ENCODE measurements at places on chromosomes 7 and 10.

DNA sequence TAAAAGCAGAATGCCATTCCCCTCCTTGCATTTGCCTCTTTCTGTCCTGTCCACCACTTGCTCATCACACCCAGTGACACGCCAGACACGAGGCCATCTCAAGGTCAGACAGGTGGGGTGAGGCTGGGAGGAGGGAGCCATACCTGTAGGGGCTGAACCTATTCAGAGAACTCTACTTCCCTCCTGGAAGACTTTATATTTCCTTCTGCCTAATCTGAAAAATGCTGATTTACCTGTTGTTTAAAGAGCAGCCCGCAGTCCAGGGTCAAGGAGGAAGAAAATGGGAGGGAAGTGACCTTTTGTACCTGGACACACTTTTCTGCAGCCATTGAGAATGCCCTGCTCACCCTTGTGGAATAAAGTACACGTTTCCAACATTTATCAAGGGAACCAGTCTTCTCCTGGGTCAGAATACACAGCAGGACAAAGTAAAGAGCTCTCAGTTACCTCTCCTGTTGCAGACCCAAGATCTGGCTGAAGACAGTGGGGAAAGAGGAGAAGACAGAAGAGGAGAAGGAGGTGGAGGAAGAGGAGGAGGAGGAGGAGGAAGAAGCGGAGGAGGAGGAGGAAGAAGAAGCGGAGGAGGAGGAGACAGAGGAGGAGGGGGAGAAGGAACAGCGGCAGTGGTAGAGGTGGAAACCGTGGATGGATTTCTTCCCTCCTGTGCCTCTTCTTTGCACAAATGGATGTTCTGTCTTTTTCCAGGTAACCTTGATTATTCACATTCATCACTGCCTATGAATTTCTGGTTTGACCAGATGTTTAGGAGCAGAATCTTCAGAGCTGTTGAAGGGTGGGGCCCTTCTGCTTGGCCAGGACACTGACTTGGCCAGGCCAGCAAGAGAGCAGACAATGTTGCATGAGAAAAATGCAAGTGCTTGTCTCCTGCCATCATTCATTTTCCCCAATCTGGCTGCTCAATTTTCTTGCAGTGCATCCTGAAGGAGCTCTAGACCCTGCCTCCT, 1.2 kb upstream of the BLNK start:
- DNase-seq = no peak

DNA sequence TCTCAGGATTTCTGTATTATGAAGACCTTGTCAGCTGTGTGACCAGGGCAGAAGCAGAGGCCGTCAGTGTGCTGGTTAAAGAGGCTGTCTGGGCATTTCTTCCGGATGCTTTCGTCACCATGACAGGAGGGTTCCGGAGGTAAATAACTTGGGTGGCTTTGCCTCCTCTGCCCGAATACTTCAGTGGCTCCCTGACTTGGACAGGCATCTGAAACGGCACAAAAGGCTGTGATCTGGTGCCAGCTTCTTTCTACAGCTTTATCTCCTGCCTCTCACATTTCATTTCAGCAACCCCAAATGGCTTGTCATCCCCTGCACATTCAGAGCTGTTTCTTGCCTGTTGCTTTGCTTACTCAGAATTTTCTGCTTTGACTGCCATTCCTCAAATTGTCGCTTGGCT, 23.2 kb downstream of the DNTT start:
- no peak for DNase-seq

DNA sequence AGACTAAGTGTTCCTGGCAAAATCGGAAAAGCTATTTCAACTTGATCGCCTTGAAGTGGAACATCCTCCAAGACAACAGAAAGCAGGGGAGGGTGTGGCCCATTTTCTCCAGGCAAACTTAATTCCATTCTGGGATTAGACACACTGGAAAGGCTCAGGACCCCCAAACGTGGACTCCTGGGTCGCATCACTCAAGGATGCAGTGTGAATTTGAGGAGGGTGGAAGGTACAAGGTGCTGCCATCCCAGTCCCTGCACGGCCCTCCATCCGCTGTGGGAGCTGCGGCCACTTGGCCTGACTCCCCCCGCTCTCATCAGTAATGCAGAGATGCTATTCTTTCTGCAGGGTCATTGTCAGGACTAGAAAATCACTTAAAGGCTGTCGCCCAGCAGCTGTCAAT, 2.4 kb downstream of the CNPY1 start:
- DNase-seq = no peak

DNA sequence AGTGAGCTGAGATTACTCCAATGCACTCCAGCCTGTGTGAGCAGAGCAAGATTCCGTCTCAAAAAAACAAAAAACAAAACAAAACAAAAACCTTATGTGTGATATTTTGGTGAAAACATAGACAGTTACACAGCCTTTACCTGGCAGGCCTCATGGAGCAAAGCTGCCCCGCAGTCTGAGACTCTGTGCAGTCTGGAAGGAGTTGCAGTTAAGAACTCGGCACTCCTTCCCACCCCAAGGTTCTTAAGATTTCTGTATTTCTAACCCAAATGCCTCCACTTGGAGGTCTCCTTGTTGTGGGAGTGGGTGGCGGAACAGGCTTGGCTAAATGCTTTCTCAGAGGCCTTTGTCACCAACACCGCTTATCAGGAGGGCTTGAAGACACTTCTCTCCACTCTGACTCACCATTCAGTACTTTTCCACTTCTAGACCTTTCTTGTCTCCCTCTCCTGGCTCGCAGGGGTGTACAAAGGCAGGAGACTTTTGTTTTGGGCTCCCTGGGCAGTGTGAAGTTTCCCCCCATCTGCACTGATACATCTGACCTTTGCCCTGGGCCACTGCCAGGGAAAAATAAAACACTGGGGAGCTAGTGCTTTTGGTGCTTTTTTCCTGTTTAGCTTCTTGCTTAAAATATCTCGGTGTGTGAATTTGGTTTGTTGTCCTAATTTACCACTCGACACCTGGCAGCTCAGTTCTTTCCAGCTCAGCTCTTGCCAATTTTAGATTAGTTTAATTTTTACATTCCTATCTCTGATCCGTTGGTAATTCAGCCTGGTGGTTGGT, 51.3 kb upstream of the MAGI2 start:
- no peak for DNase-seq

DNA sequence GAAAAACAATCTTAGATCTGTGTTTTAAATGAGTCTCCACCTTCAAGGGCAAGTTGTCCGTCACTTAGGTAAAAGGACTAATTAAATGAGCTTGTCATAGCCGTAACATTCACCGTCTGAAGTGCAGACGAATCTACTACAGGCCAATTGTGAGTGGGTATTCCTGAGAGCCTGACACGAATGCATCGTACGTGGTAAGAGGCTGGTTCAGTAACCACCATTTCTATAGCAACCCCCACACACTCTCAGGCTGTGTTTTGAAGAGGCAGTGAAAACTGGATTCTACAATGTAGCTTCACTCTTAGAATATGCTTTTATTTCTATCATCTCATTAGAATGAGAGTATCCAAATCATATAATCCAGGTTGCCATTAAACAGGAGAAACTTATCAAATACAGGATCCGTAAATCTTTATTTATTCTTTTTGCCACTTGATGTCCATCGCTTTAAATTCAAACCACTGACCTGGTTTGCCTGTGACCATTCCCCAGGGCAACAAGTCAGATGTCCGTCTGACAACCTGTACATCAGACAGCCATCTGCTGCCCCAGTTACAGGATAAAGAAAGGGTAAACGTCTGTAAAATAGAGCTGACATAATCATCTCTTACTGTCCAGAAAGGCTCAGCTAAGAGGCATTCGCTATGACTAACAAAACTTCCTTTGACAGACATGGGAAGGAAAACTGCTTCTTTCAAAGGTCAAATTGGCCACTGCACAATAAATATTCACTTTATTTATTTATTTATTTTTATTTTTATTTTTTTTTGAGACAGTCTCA, 70.3 kb upstream of the NMT2 start:
- DNase-seq = no peak

- no peak for DNase-seq
Measured at GRCh38 chr7:32250003-32250402, 179.8 kb upstream of the PDE1C start.

GRCh38 chr7:105799006-105799405, 77.4 kb downstream of the ATXN7L1 start:
- DNase-seq = no peak

DNA sequence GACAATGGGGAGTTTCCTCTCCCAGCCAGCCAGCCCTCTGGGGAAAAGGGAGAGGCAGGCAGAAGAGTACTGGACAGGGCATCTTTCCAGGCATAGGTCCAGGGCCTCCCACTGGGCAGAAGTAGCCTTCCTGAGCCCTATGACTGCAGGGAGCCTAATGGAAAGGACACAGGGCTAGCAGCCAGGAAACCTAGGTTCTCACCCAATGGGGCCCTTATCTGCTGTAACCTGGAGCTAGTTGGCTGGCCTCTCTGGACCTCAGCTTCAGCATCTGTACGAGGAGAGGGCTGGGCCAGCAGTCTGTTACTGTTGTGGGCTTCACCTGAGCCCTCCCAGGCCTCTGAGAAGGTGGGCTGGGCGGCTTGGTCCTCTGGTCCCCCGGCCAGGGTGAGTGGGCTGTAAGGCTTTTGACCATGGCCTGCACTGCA, 22.4 kb downstream of the LDB3 start:
- no peak for DNase-seq

- DNase-seq = no peak
Measured at GRCh38 chr7:134662871-134663205, 16.2 kb downstream of the BPGM start.

DNA sequence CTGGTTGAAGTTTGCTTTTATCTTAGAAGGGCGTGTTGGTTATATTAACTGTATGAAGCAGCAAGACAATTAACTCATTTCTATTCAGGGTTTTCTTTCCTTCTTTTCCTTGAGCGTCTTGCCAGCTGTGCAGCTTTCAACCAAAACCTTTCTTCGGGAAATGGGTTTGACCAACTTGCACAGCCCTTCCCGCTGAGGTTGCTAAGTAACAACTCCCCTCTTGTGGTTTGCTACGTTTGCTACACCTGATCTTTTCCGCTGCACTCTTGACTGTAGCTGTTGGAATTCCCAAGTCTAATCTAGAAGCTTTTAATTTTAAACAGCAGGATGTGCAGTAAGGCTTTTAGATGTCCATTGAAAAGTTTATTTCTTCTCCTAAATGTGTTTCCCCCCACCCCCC, 116.9 kb downstream of the CDCA7L start:
- no peak for DNase-seq

DNA sequence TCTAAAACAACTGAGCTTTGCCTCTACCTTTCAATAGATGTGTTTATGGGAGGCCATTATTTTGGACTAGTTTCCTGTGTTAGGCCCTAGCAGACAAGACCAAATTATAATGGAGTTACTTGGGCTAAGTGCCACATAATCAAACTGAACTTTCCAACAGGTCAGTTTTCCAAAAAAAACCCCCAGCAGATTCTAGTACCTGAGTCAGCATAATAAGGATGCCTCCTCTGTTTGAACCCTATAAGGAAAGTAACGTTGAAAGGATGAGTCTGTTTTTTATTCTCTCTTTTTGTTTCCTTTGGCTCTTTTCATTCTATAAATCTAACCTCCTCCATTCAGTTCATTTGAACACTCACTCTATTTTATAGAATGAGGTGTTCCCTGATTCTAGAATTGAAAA, 148.1 kb upstream of the FAM3C start:
- no peak for DNase-seq

DNA sequence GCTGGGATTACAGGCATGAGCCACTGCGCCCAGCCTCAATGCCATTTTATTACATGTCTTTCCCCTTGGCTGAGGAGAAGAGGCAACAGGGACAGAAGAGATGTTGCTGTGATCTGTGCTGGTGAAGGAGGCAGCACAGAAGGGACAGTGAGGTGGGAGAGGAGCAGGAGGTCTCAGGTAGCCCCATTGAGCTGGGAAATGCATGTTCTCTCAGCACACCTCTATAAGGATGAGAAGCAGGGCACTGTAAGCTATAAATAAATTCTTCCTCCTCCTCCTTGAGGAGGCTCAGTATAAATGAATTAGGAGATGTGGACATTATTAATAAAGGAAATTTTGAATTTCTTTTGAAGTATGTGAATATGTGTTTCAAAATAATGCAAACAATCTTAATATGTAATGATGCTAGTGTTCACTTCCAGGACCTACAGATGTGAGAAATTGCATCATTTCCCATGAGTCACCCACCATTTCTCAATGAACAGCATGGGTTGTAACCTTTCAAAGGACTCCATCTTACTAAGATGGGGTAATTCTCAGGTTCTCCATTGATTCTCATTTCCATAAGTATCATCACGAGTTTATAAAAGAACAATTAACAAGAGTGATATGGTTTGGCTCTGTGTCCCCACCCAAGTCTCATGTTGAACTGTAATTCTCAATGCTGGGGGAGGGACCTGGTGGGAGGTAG, 88.9 kb upstream of the ODAD2 start:
- DNase-seq = no peak

GRCh38 chr7:1591876-1592275, 22.0 kb upstream of the PSMG3 start:
- no peak for DNase-seq

DNA sequence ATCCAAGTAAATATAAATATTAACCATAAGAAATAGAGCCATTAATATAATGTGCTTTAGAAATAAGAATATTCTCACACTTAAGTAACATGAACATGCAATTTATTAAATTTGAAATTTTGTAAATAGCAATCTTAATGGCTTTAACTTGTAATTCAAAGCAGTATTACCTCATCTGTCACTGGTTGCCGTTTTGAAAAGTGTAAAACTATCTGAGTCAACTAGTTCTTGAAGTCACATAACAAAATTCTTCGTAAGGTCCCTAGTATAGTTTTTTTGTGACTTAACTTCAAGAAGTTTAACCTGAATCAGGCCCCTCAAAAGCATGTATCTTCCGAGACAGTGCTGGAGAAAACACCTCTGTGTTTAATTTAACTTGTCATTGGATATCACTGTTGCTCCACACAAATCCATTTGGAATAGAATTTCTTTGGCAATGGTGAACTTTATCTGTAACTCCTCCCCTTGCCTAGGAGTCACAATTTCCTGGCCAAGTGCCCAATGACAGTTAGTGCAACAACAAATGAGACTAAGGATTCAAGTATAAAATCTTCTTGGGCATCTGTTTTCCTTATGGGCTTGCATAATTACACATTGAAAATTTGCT, 47.1 kb downstream of the NT5C2 start:
- no peak for DNase-seq

DNA sequence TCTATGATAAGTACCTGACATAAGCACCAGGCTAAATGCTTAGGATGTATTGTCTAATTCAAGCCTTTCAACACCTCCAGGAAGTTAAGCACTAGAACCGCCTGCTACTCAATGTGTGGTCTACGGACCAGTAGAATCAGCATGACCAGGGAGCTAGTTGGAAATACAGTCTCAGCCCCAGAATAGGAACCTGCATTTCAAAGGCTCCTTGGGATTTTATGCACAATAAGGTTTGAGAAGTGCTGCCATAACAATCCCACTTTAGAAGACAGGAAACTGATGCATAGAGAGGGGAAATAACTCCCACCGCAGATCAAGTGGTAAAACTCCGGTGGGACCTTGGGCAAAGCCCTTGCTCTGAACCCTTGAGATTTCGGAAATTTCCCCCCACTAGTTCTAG, 8.8 kb upstream of the DUSP5 start:
- DNase-seq = no peak

GRCh38 chr7:56083150-56083785, 9.5 kb downstream of the PHKG1 start:
- DNase-seq = peak; percentile 81

- DNase-seq = no peak
Measured at GRCh38 chr10:76882245-76882644, 755.4 kb downstream of the KCNMA1 start.

- no peak for DNase-seq
Measured at GRCh38 chr10:15313843-15314242, 57.2 kb downstream of the FAM171A1 start.

All from NCI-H1092 (cell line).